Testis (tissue), 5 donors: ENCODE measurements at places on chromosomes 12 and 14. TPM values are rescaled to one million over a fixed set of nuclear protein-coding genes. Genes with fewer than 3 reads are reported as not detected.

PCK2 gene
- total RNA-seq, result 30.6 TPM

RHEBL1 gene
- total RNA-seq, result 5.9 TPM

CEBPE gene
- 0.19 TPM for total RNA-seq

UNC79 gene
- total RNA-seq, result 4.3 TPM

P2RX7 gene
- total RNA-seq, result 5.6 TPM

KLRC1 gene
- 1.9 TPM for total RNA-seq

BCL2L2 gene
- total RNA-seq, result 78.0 TPM

SLC8B1 gene
- 88.3 TPM for total RNA-seq

ANO4 gene
- 13.0 TPM for total RNA-seq

TSPAN11 gene
- total RNA-seq, result 2.4 TPM

TMEM132C gene
- 2.9 TPM for total RNA-seq

OTOGL gene
- 0.87 TPM for total RNA-seq
